ENCODE measurements at places on chromosomes 5 and 9.

DNA sequence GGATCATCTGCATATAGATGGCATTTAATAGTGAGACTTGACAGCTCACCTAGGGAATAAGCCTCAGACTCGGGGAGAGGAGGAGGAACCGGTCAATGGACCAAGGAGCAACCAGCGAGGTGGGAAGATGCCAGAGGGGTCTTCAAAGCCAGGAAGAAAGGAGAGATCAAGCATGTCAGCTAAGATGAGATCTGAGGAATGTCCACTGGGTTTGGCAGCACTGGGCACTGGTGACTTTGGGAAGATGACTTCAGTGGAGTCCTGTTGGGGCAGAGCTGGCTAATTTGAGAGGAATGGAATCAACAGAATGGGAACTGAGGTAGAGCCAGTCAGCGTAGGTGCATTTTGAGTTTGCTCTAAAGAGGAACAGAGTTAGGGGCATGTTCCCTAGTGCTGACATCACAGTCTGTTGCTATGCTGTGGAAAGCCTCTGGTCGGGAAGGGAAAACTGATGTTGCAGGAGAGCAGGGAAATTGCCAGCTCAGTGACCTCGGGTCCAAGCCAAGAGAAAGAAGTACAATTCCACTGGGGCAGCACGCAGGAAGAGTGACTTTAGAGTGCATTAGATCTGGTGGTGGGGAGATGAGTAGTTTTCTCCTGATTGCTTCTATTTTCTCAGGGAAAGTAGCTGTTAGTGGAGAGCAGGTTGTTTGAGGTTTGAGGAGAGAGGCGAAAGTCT, 56.9 kb downstream of the ZNF618 start:
- no peak for DNase-seq

GRCh38 chr5:17989567-17990563, 355.6 kb downstream of the TAF11L14 start:
- DNase-seq = no peak

DNA sequence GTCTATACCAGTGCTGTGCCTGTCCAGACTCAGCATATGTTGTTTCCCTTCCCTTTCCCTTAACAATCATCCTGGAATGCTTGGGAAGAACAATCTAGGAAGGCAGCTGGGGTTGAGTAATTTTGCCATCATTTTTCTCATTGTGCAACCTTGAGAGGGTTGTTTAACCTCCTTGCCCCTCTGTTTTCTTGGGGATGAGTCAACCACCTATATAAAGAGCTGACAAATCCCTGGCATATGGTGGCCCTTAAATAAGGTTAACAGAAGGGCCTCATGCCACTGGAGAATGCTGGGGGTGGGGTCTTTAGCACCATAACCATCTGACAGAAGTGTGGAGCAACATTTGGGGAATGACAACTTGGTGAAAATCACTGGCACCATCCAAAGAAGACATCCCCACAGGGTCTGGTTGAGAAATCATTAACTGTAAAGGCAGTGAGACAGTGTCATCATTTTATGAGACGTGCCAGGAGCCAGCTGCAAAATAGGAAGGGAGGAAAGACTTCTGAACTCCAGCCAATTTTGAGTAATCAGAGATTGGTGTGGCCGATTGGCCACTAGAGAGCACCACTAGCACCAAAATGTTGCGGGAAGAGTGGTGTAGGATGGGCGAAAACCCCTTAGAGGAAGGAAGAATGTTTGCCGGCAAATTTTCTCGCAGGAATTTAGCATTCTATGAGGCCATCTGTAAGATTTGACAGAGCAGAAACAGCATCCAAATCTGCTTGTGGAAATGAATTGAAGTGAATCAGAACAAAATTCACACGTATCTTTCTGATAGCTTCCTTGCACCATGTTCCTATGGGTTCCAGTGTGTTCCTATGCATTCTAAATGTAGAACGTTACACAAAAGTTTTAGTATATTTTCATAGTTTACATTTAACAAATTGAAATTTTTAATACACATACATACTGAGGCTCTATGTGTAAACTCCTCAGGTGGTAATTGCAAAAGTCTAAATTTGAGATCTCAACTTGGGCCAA, 113.8 kb downstream of the MSX2 start:
- no peak for DNase-seq

- no peak for DNase-seq
These were observed 129.5 kb upstream of the RAPGEF1 start for GRCh38 chr9:131869348-131869747.

DNA sequence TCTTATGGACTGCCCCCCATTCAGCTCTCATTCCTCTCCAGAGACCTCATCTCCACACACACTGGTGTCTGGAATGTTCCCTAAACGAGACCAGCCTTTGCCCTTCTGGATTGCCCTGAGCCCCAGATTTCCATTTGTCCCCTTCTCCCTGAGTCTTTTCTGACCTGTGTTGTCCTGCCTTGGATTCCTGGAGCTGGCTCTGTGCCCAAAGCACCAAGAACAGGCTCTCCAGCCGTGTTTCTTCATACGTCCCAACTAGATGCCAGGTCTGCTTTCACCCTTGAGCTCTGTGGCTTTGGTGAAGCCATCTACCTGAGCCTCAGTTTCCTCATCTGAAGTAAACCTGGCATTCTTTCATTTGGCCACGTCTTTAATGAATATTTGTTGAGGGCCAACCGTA, 6.3 kb downstream of the CCDC180 start:
- DNase-seq = no peak

DNA sequence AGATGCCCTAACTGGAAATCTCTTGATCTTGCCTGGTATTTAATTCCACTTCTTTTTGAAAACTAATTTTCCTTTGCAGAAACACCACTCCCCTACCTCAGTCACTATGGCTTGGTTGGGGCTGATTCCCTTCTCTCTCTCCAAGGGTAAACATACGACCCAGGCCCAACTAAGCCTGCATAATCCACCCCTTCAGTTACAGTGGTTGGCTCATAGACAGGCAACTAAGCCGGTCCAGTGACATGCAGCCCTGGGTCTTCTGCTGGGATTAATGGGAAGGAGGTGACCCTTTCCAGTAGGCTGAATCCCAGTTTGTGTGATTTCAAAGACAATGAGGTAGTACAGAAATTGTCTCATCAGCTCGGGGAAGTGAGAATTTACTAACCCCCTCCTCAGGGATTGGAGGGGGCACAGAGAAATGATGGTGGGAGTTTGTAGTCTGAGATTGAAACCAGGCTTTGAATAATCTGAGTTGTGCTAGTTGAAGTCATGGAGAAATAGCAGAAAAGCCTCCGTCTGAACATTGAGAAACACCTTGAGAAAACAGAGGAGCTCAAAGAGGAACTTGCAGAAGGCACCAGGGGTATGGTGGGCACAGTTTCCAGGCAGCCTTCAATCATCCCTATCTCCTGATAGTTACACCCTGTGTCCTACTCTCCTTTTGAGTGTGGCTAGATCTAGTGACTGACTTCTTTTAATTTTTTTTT, 148.9 kb downstream of the GCNT1 start:
- no peak for DNase-seq

- DNase-seq = no peak
These were observed 119.0 kb downstream of the PIK3R1 start for GRCh38 chr5:68334553-68334886.

GRCh38 chr5:177388521-177389052, 4.4 kb downstream of the SLC34A1 start:
- DNase-seq = no peak
